Type B pancreatic cell (in vitro differentiated cells): ENCODE measurements at places on chromosomes 3 and 15.

DNA sequence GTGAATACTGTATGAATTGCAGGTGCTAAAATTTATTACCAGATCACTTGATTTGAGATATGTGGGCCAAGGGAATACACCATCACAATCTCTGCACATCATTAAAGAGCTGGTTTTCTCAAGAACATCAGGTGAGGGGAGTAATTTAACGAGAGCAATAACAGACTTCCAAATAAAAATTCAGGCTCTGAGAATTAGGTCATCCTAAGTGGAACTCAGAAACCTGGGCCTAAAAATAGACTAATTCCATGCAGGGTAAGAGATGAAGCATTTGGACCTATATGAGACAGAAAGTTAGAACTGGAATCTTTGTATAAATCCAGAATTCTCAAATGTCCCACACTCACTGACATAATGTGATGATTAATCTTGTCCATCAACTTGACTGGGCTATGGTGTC is 331.1 kb downstream of the ZNF621 start:
- H3K27me3 ChIP-seq: no peaks in the 10 kb centered on the region
- no peak for DNase-seq
- no peak overlapping the region for H3K27ac ChIP-seq
- no peaks in the 10 kb centered on the region for H3K4me1 ChIP-seq
- no peak overlapping the region for H3K4me3 ChIP-seq

GRCh38 chr3:64924961-64925360 is 237.2 kb upstream of the ADAMTS9 start:
- H3K36me3 ChIP-seq: no peaks in the 10 kb centered on the region
- H3K27ac ChIP-seq: no peak overlapping the region
- peaks cover 16% of the 10 kb centered on the region for H3K4me1 ChIP-seq
- DNase-seq: no peak
- H3K4me3 ChIP-seq: no peak overlapping the region

GRCh38 chr3:37511463-37511920 is 337.1 kb upstream of the LRRFIP2 start:
- H3K36me3 ChIP-seq: peaks cover 32% of the 10 kb centered on the region
- peaks cover 9% of the 10 kb centered on the region for H3K4me1 ChIP-seq
- H3K4me3 ChIP-seq: no peak overlapping the region
- H3K27me3 ChIP-seq: no peaks in the 10 kb centered on the region

- no peaks in the 10 kb centered on the region for H3K36me3 ChIP-seq
- H3K27ac ChIP-seq: no peak overlapping the region
- peaks cover 38% of the 10 kb centered on the region for H3K27me3 ChIP-seq
- H3K4me1 ChIP-seq: peaks cover 6% of the 10 kb centered on the region
Measured at GRCh38 chr3:185151964-185152409, 873 bp downstream of the C3orf70 start.

DNA sequence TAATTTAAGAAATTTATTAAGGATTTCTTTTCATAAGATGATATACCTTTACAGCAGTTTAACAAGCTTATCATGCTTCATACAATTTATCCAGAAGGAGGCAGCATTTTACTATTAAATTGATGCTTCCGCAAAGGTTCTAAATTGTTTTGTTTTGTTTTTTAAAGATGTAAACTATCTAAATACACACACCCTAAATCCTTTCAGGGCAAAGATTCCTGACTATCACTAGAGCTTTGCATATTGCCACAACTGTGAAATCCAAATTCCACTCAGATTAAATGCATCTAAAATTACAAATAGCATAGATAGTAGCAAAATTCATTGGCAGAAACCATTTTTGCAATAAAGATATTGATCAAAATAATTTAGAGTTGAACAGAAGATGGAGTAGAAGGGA is 44.5 kb upstream of the CCNL1 start:
- no peaks in the 10 kb centered on the region for H3K27me3 ChIP-seq

DNA sequence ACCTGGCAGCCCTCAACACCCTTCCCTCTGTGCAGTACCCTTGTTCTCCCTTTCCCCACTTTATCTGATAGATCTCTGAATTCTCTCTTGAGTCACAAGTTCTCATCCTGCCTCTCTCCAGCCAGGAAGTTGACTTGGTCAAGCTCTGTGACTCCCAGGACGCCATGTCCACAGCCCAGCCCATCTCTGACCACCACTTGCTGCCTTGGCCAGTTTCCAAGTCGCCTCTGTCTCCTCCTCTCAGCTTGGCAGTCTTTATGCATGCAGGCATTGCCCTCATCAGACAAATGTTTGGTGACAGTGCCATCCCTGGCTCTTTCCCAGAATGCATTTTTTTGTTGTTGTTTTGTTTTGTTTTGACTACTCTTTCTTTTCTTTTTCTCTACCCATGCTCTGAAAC is 25.7 kb downstream of the ZNF35 start:
- H3K27ac ChIP-seq: no peak overlapping the region
- H3K36me3 ChIP-seq: peaks cover 20% of the 10 kb centered on the region

DNA sequence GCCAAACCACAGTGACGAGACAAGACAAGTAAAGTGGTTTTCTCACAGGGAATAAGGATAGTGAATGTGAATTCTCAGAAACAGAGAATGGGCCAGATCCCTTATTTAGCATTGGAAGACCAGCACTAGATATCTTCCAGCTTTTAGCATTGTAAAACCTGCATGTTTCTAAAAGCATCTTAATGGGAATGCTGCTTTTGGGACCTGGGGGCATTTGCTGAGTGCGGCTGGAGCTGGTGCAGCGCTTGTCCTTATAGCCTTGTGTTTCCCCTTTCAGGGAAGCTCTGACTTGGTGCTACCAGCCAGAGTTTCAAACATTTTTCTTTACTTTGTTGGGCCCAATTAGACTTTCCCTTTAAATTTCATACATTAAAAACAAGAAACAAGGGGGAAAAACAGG is 52.9 kb downstream of the CLSTN2 start:
- no peaks in the 10 kb centered on the region for H3K4me1 ChIP-seq
- H3K36me3 ChIP-seq: no peaks in the 10 kb centered on the region
- no peak overlapping the region for H3K4me3 ChIP-seq
- DNase-seq: no peak

GRCh38 chr3:121707531-121708273 is 41.8 kb downstream of the GOLGB1 start:
- no peak overlapping the region for H3K4me3 ChIP-seq
- H3K4me1 ChIP-seq: no peaks in the 10 kb centered on the region
- H3K27ac ChIP-seq: no peak overlapping the region
- no peak for DNase-seq

DNA sequence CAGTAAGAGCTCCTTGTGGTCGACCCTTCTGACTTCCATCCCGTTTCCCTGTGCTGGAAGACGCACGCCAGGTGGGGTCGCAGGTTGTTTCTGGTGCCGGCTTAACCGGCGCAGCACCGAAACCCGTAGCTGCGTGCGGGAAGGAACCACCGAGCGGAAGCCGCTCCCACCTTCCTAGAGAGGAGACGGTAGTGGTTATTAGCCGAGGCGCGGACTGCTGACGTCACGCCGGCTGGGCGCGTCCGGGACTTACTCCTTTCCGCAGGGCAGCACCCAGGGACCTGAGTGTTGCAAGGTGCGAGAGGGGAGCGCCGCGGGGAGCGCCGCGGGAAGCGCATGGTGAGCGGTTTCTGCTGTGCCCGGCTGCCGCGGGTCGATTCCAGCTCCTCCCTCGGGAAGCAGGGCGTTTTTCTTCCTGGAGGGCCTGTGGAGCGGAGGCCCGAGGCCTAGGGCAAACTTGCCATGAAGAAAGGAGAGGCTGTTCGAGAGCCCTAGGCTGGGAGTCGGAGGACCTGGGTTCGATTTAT is at the start of gene ZNF501:
Gene ZNF501 (plus strand): TSS at position 252 of the 527 bp plus-strand sequence. CDS start 4,787 bp downstream, outside the sequence.
- no peaks in the 10 kb centered on the region for H3K27me3 ChIP-seq
- H3K27ac ChIP-seq: peak within 1 kb of the TSS; percentile 95
- peak within 1 kb of the TSS; percentile 93 for H3K4me3 ChIP-seq
- DNase-seq: peak; percentile 80
- H3K36me3 ChIP-seq: peaks cover 39% of the 10 kb centered on the region
- H3K4me1 ChIP-seq: no peaks in the 10 kb centered on the region

DNA sequence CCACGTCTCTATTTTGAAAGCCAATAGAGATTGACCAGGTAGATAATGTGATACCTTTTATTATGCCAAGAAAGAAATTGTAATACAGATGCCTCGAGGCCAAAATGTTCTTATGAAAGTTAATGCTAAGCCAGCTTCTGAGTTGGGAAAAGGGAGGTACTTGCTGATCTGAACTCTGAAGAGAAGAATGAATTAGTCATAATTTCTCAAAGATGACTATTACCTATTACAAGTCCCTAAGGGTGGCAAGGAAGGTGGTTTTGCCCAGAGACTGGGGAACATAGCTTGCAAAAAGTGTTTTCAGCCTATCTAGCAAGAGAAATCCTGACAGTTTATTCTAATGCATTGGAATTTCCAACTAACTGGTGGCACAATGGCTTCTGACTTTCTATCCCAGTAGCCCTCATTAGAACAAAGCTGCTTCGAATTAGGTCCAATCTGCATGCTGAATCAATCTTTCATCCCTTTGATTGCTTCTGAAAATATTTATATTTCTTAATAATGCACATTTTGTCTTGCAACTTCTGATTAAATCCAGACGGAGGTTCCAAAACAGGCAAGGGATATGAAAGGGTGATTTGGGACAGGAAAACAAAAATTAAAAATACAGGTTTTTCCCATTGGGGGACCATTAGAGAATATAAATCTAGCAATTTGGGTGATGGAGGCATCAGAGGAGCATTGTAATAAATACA is 17.7 kb upstream of the NR2F2 start:
- peaks cover 12% of the 10 kb centered on the region for H3K27me3 ChIP-seq
- no peak overlapping the region for H3K27ac ChIP-seq
- no peaks in the 10 kb centered on the region for H3K36me3 ChIP-seq
- peaks cover 56% of the 10 kb centered on the region for H3K4me1 ChIP-seq
- no peak overlapping the region for H3K4me3 ChIP-seq
- no peak for DNase-seq

- peaks cover 21% of the 10 kb centered on the region for H3K4me1 ChIP-seq
- H3K4me3 ChIP-seq: peak overlapping the region; percentile 12
- DNase-seq: no peak
- no peaks in the 10 kb centered on the region for H3K27me3 ChIP-seq
- no peaks in the 10 kb centered on the region for H3K36me3 ChIP-seq
Measured at GRCh38 chr15:53831907-53832770, 72.7 kb upstream of the WDR72 start.

GRCh38 chr3:124761250-124761796 is 31.1 kb downstream of the UMPS start:
- peaks cover 8% of the 10 kb centered on the region for H3K27me3 ChIP-seq
- peak; percentile 82 for DNase-seq
- H3K27ac ChIP-seq: peak overlapping the region; percentile 47
- H3K4me1 ChIP-seq: peaks cover 41% of the 10 kb centered on the region
- peak overlapping the region; percentile 66 for H3K4me3 ChIP-seq
- H3K36me3 ChIP-seq: peaks cover 13% of the 10 kb centered on the region

- peak overlapping the region; percentile 50 for H3K27ac ChIP-seq
- peaks cover 3% of the 10 kb centered on the region for H3K27me3 ChIP-seq
- no peaks in the 10 kb centered on the region for H3K4me1 ChIP-seq
- H3K4me3 ChIP-seq: no peak overlapping the region
- no peak for DNase-seq
- no peaks in the 10 kb centered on the region for H3K36me3 ChIP-seq
Measured at GRCh38 chr3:119181765-119182164, 8.4 kb downstream of the UPK1B start.

GRCh38 chr3:194315088-194315964 is 35.8 kb downstream of the CPN2 start:
- H3K27me3 ChIP-seq: peaks cover 9% of the 10 kb centered on the region
- peak overlapping the region; percentile 74 for H3K27ac ChIP-seq
- peak; percentile 94 for DNase-seq
- H3K4me1 ChIP-seq: peaks cover 37% of the 10 kb centered on the region
- peak overlapping the region; percentile 78 for H3K4me3 ChIP-seq
